ENCODE measurements at places on chromosomes 1 and 21. TPM values are rescaled to one million over a fixed set of nuclear protein-coding genes. Genes with fewer than 3 reads are reported as not detected.

ASCL5 gene
- 0.07 TPM for total RNA-seq

CLCNKA gene
- not detected for total RNA-seq

DMBX1 gene
- not detected for total RNA-seq

SYCP1 gene
- not detected for total RNA-seq

UMODL1 gene
- 0.07 TPM for total RNA-seq

C1orf185 gene
- total RNA-seq, result not detected

DCAF8 gene
- 71.9 TPM for total RNA-seq

METTL18 gene
- 5.8 TPM for total RNA-seq

RBP7 gene
- total RNA-seq, result 0.28 TPM

TIE1 gene
- 0.14 TPM for total RNA-seq

NECTIN4 gene
- 81.0 TPM for total RNA-seq

OR2L3 gene
- not detected for total RNA-seq

AMY1C gene
- total RNA-seq, result 0.07 TPM

KRTAP11-1 gene
- not detected for total RNA-seq

DIO1 gene
- total RNA-seq, result not detected

SHISAL2A gene
- total RNA-seq, result not detected

FCRL1 gene
- not detected for total RNA-seq

LEFTY2 gene
- not detected for total RNA-seq

ST7L gene
- 9.9 TPM for total RNA-seq

CALML6 gene
- 0.93 TPM for total RNA-seq

KIAA0040 gene
- 6.8 TPM for total RNA-seq

OVAAL gene
- not detected for total RNA-seq

CHAF1B gene
- total RNA-seq, result 1.5 TPM

All from nasal cavity respiratory epithelium epithelial cell of viscerocranial mucosa (primary cell).